ENCODE measurements at places on chromosomes 6 and 20.

DNA sequence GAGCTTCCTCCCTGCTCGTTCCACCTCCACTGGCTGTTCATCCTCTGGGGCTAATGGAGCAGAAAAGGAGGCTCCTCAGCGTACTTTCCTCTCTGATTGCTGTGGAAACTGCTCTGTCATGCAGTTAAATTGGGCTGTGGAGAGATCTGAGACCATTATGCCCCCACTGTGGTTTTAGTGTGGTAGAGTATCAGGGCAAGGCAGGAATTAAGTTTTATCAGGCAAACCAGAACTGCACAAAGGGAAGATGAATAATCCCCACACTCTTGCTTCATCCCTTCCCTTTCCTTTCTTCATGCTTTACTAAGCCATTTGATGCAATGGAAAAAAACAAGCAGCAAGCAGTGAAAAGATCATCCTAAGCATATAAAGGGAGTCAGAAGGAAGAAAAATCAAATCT is 11.9 kb upstream of the ME1 start:
- DNase-seq, result no peak

- no peak for DNase-seq
These were observed 5.4 kb downstream of the SLCO4A1 start for GRCh38 chr20:62647521-62648317.

- DNase-seq, result no peak
These were observed 1592.6 kb downstream of the GRIK2 start for GRCh38 chr6:102986086-102986485.

GRCh38 chr20:10648651-10649050 is 25.1 kb downstream of the JAG1 start:
- no peak for DNase-seq

DNA sequence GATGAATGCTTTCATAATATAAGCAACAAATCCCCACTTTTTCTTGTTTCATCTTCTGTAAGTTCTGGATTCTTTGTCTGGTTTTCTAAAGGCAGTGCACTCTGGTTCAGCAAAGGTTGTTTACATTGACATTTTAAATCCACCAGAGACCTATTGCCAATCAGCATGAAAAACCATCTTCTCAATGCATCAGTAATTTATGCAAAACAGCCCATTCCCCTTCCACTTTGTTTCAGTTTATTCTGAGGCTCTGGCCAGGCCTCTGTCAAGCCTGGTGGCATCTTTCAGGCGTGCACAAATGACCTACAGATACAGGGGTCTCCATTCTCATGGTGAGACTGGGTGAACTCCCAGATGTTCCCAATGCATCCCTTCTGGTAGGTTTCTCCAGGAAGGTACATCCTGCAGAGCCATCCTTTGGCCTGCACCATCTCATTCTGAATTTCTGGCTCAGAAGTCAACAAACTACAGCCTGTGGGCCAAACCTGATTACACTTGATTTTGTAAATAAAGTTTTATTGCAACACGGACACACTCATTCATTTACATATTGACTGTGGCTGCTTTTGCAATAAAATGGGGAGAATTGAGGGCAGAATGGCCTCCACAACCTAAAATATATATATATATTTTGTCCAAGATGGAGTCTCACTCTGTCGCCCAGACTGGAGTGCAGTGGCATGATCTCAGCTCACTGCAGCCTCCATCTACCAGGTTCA is 405.4 kb downstream of the PREX1 start:
- DNase-seq, result no peak

GRCh38 chr20:44695295-44695673 is 19.9 kb upstream of the CCN5 start:
- DNase-seq, result no peak

GRCh38 chr6:63644668-63645326 is 9.2 kb downstream of the PHF3 start:
- DNase-seq, result no peak

Measured in stimulated activated CD4-positive, alpha-beta T cell treated with anti-CD3 and anti-CD28 coated beads, TNF-alpha, amount 100 ng/mL, for 4 hours (primary cell).